Femur (tissue), 1 donor: ENCODE measurements at places on chromosomes 13 and 19.

DNA sequence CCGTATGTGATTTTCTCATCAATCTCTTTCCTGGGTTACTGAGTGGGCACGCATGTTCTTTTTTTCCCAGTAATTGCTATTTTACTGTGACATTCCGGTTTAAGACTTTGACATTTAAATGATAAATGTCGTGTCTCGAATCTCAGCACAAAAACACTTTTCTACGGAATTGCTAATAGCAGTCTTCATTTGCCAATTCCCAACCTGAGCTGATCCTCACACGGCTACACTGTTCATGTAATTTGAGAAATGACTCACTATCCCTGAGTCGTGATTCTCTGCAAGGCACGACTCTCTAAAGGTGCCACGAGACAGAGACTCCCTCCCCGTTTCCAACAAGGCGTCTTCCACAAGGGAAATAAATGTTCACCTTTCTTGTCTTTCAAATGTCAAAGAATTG, 88.7 kb upstream of the USP29 start:
- no peak for DNase-seq

DNA sequence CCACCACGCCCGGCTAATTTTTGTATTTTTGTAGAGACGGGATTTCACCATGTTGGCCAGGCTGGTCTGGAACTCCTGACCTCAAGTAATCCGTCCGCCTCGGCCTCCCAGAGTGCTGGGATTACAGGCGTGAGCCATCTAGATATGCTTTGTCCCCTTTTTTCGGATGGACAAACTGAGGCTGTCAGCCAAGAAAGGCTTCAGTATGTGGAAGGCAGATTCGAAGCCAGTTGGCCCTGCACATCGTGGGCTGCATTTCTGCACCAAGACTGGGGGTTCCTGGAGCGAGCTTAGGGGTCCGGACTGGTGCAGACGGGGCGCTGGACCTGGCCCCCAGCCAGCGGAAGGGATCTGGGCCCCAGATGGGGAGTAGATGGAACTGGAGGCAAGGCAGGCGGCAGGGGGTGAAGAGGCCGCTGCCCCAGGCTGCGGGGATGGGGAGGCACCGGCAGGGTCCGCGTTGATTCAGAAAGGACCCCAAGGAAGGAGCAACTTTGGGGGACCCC, 9.7 kb upstream of the JUND start:
- no peak for DNase-seq

- no peak for DNase-seq
Measured at GRCh38 chr13:92657565-92657964, 569.0 kb upstream of the GPC6 start.

GRCh38 chr19:4547303-4548237, 7.7 kb upstream of the LRG1 start:
- no peak for DNase-seq

- DNase-seq = no peak
Measured at GRCh38 chr13:39938596-39938995, 283.1 kb downstream of the COG6 start.

DNA sequence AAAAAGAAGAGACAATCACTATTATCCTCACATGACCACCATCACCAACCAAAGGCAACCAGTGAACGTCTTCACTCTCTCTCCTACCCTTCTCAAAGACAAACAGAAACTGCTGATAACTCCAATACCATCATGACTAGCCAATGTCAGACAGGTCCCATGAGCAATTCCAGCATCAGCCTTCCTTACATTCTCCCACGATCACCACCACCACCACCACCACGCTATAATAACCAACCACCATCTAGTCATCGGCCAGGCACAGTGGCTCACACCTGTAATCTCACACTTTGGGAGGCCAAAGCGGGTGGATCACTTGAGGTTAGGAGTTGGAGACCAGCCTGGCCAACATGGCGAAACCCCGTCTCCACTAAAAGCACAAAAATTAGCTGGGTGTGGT, 3.9 kb downstream of the MYO1F start:
- DNase-seq = no peak

- no peak for DNase-seq
Measured at GRCh38 chr19:23795462-23795861, 36.8 kb upstream of the ZNF681 start.

DNA sequence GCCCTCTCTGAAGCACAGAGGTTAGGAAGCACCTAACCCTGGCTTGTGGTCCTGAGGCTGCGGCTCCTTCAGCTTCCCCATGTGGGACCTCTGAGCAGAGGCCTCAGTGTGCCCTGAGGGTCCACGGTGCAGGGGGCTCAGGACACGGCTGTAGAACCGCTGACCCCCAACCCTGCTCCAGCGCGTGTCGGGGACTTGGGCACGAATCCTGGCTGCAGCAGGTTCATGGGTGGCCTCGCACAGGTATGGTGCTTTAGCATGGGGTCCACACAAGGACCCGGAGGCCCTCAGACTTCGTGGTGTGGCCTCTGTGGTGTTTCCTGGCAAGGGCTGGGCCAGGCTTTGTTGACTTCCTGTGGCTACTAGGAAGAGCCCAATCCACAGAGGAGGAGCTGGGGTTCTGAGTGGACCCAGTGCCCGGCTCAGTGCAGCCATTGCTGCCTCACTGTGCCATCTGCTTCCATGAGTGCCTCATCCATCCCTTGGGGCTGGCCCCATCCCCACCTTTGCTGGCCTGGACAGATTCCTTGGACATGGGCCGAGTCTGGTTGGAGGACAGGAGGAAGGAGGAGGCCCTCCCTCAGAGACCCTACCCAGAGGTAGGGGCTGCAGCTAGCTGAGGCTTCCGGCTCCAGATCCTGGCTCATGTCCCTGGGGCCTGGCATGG, 24.5 kb downstream of the ZBTB7A start:
- DNase-seq = no peak

DNA sequence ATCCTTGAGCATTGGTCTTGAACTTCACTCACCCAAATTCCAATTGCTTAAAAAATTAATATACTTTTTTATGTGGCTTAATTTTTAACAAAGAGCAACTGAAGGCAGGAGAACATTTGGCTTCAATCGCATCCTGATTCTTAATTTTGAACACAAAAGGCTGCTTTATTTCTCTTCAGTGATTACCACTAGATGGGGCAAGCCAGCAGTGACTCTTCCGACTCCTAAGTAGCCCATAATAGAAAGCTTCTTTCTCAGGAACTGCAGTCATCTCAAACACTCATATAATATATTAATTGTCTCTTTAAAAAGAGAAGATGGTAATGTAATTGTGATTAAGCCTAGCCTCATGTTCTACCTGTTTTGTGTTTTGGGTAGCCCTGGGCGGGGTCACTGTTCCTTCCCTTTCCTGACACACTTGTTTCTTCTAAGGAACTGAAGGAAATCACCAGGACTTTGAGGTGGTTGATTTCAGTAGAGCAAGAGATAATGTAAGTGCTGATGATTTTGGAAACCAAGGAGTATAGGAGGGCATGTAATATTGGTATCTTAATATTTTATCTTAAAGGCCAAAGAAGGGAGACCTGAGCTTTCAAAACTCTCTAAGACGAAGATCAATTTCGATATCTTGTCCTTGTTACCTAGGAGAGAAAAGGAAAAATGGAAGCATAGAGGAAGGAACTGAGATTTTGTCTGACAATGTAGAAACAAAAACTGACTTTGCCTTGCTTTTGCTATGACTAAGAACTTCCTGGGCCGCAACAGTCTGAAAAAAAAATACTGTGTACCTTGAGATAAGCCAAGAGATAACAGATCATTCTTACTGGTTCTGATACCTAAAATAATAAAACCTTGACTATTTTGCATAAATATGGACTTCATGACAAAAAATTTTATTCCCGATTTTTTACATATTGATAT, 73.1 kb downstream of the TNFSF13B start:
- DNase-seq = no peak

GRCh38 chr19:35641515-35642151, at the start of gene ETV2:
Gene ETV2, plus strand, starts transcription at chr19:35641745. Its CDS starts 716 bp downstream, at chr19:35642461.
- DNase-seq = peak; percentile 64

GRCh38 chr13:71210861-71211260, 656.1 kb downstream of the DACH1 start:
- DNase-seq = no peak

DNA sequence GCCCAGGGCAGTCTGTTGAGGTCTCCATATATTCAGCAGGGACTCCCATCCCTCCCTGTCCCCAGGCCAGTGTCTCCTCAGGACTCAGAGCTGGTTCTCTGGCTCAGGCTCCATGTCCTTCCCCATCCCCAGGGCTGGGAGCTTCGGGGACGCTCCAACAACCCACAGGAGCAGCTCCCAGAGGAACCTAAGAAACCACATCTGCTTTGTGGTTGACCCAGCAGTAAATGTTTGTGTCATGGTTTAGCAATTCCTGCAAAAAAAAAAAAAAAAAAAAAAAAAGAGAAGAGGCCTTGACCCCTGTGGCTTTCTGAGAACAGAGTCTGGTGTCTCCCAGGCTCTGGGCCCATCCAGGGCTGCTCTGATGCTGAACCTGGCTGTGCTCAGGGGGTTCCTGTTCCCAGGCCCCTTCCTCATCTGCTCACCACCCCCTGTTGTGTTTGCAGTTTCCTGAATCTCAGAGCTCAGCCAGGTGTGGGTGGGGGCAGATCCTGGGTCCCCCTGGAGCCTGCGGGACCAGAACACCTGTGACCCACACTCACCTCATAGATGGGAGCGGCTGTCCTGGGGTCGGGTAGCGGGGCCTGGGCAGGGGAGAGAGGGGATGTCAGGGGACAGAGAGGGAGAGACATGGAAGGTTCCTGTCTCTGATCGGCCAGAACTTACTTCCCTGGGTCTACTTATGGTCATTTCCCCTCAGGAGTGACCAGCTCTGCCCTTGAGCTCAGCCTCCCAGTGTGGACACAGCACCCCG, 25.2 kb upstream of the CEACAM1 start:
- DNase-seq = peak; percentile 48

- no peak for DNase-seq
Measured at GRCh38 chr13:35554972-35555623, 78.6 kb upstream of the MAB21L1 start.
